ENCODE measurements at places on chromosomes 16 and 17. TPM values are rescaled to one million over a fixed set of nuclear protein-coding genes. Genes with fewer than 3 reads are reported as not detected.

ETV4 gene
- 1.1 TPM for total RNA-seq

KRT27 gene
- not detected for total RNA-seq

CRYBA1 gene
- not detected for total RNA-seq

AGRP gene
- not detected for total RNA-seq

KIF1C gene
- total RNA-seq, result 76.1 TPM

STX1B gene
- total RNA-seq, result 0.34 TPM

MAF gene
- total RNA-seq, result 67.1 TPM

GCGR gene
- not detected for total RNA-seq

CCL16 gene
- total RNA-seq, result not detected

RAMP2 gene
- 25.3 TPM for total RNA-seq

KAT2A gene
- 37.9 TPM for total RNA-seq

ANKRD13B gene
- total RNA-seq, result 2.0 TPM

CACNG3 gene
- total RNA-seq, result not detected

ZC3H18 gene
- total RNA-seq, result 14.8 TPM

ZNF75A gene
- total RNA-seq, result 36.5 TPM

SHBG gene
- total RNA-seq, result not detected

ORC6 gene
- total RNA-seq, result 1.8 TPM

CD300A gene
- 5.8 TPM for total RNA-seq

FN3K gene
- 13.3 TPM for total RNA-seq

DOC2A gene
- total RNA-seq, result 0.22 TPM

TAF1C gene
- 63.2 TPM for total RNA-seq

CBFA2T3 gene
- total RNA-seq, result 1.9 TPM

NAGS gene
- total RNA-seq, result 19.2 TPM

CNGB1 gene
- total RNA-seq, result not detected

UMOD gene
- total RNA-seq, result not detected

PDILT gene
- not detected for total RNA-seq

RGS11 gene
- total RNA-seq, result 0.73 TPM

CPD gene
- total RNA-seq, result 75.0 TPM

CHST4 gene
- not detected for total RNA-seq

PRAC1 gene
- total RNA-seq, result not detected

AOC3 gene
- total RNA-seq, result 4.2 TPM

KRT24 gene
- total RNA-seq, result not detected

KIAA0753 gene
- total RNA-seq, result 29.3 TPM

EME1 gene
- 0.93 TPM for total RNA-seq

HCRT gene
- total RNA-seq, result not detected

TEX14 gene
- total RNA-seq, result 2.3 TPM

KRTAP16-1 gene
- total RNA-seq, result not detected

ARL5C gene
- total RNA-seq, result not detected

RPL19 gene
- 2,008 TPM for total RNA-seq
